ENCODE measurements at places on chromosomes 7 and 10. TPM values are rescaled to one million over a fixed set of nuclear protein-coding genes. Genes with fewer than 3 reads are reported as not detected.

GRCh38 chr10:87658858-87659555 is 671 bp upstream of the PAPSS2 start:
- no peak for DNase-seq

The UCMA gene
- not detected for total RNA-seq

DNA sequence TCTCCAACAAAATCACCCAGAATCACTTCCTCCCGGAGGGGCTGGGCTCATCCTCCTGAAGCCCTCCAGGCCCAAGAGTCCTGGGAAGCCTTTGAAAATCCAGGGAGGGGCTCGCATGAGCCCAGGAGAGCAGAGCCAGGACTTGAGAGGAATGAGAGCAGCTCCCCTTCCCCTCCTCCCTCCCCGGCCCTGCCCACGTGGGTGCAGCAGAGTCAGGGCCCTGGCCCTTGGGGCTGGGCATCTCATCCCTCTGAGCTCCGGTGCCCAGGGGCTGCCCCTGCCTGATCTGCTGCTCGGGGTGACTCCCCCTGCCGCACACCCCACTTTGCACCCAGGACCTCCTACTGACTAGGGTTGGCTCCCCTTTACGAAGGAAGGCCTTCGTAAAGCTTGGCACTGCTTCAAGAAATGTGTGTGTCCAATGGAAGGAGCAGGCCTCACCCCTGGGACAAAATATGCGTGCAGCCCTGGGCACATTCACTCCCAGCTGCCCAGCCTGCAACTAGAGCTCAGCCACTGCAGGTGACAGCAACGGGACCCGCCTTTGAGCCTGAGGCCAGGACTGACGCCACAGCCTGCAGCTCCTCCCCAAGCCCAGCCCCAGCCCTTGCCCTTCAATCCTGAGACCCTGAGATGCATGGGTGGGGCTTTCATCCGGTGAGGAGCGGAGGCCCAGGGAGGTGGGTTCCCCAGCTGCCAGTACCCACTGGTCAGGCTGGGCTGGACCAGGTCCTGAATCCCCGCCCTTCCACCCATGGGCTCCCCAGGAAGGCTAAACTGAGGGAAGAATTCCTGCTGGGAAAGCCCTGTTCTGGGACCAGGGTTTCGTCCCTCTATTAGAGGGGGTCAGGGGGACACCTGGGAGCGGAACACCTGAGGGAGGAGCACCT is 21.8 kb downstream of the PWWP2B start:
- no peak for DNase-seq

The LGI1 gene
- not detected for total RNA-seq

GRCh38 chr7:35249537-35249907 is 4.4 kb downstream of the TBX20 start:
- peak; percentile 42 for DNase-seq

DNA sequence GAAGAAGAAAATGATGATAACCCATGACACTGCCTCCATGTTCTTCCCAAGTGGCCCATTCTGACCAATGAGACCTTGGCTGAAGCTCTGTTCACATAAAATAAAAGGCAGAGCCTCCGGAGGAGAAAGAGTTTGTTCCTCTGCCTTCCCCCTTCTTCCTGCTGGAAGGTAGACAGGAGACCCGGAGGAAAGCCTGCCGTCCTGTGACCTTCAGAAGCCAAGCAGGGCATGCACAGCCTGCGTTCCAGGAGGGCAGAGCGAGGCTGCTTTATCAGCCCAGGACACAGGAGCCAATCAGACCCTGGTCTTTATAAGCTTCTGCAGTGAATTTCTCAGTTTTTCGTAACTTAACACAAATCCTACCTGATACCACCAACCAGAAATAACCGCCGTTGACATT is 8.6 kb upstream of the GRID1 start:
- no peak for DNase-seq

- no peak for DNase-seq
These were observed 529.5 kb upstream of the SEMA3D start for GRCh38 chr7:85716353-85716752.

DNA sequence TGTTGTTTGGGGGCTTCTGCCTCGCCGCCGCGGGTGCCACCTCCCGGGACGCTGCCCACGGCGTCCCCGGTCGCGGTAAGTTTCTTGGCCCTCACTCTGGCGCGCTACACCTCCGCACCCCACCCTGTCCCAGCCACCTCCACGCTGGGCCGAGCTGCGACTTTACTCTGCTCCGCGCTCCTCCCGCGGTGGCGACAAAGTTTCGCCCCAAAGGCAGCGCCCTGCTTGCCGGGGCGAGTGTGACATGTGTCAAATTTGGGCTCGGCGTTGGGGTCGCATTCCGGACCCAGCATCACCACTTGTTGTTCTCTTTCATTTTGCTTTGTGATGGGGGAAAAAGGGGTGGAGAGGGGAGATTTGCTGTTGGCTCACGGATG is 167.7 kb upstream of the PPP1R3A start:
- DNase-seq, result peak; percentile 39

DNA sequence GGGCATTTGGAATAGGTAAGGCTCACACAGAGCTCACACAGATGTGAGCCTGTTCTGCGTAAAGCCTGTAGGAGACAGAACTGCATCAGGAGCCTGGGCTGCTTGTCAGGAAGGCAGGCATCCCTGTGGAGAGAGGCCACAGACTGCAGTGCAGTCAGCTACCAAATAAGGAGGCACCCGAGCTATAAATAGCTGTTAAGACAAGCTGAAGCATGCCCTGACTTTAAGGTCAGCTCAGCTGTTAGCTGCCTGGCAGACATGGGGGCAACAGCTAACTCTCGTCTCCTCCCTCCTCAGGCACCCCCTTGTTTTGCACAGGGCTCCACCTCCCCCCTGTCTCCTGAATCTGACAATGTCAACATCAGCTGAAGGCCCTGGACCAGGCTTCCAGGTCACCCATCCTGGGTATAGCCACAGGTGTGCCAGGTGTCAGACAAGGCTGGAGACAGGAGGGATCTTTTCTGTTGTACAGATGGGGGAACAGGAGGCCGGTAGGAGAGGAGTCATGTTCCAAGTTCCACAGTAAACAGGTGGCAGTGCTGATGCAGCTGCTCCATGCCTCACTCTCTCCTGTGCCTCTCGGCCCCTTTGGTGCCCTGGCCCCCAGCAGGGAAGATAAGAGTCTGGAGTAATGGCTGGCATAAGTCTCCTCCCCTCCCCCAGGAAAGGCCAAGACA is 27.6 kb upstream of the MKRN1 start:
- DNase-seq, result peak; percentile 52

GRCh38 chr10:103282961-103283360 is 6.0 kb downstream of the INA start:
- no peak for DNase-seq

DNA sequence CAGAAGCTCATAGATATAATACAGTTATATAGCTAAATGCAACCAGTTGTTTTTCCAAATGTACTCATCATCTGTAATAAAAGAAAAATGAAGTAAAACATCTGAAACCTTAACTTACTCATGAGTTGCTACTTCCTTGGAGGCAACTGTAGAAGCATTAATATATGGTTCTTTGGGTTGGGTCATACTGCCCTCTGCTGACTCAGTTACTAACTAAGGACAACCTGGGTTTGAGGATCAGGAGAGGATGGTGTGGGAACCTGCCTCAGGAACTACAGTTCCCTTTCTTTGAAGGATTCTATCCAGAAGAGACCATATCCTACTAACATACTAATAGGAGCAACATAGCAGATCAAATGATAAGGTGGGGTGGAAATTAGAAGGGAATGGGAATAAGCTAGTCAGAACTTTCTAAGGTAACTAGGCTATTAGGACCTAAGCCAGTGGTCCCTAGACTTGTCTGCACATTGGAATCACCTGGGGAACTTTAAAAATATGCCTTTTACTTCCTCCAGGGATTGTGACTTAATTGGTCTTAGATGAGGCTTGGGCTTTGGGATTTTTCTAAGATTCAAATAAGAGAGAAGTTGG is 20.7 kb downstream of the COX15 start:
- DNase-seq, result no peak

The SPDYE16 gene
- total RNA-seq, result 0.34 TPM

DNA sequence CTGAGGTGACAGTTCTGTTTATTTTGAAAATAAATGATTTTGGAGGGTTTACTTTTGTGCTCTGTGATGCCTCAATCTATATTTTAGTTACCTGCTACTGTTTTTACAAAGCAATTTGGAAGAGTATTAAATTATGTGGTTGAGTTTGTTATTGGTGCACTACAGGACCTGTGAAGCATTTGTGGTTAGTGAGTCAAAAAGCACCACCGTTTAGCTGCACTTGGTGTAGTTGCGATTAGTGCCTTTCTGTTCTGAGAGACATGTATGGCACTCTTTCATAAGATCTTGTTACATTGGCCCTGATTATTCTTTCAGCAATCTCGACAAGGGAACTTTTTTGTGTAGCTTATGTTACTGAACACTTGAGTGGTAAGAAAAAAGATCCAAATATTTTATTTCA is 132.2 kb downstream of the BBS9 start:
- DNase-seq, result no peak

The PAXIP1 gene
- 7.9 TPM for total RNA-seq

DNA sequence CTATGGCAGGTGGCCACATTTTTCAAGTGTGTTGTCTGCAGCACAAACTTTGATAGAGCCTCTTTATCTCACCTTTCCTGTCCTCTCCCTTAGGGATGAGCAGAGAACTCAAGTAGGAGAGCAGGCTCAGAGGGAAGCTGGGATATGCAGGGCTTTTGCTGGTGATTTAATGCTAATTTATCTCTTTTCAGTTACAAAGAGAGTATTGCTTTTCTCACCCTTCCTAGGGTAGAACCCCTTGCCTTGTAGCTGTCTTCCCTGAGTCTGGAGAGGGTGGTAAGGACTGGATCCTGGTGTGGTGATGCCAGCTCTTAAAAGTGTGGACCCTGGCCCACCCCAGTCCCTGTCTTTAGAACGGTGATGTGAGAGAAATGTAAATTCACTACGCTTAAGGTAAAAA is 1061.4 kb downstream of the TYW1 start:
- no peak for DNase-seq

The SPDYE2B gene
- total RNA-seq, result not detected

The TLX1 gene
- 0.21 TPM for total RNA-seq

DNA sequence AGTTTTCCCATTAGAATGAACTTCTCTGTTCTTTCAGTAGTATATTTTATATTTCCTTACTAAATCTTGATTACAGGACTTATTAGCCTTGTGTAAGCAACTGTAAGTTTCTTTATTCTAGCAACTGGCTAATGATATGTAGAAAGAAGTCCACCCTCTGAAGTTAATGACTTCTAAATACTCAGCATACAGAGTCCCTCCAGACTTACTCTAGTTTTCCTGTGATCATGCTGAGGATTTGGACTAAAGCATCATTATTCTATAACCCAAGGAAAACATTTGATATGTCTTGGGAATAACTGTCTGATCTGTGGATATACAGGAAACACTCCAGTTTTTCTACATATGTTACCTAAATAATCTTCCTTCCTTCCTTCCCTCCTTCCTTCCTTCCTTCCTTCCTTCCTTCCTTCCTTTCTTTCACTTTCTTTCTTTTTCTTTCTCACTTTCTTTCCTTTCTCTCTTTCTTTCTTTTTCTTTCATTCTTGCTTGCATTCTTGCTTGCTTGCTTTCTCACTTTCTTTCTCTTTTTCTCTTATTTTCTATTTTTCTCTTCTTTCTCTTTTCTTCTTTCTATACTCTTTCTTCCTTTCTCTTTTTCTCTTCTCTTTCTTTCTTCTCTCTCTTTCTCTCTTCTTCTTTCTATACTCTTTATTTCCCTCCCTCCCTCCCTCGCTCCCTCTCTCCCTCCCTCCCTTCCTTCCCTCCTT is 297.6 kb upstream of the MTPN start:
- DNase-seq, result no peak

GRCh38 chr7:41816111-41816510 is 113.2 kb upstream of the INHBA start:
- DNase-seq, result no peak

The ELMO1 gene
- 24.6 TPM for total RNA-seq

Data from left cardiac atrium (tissue), 4 donors.